ENCODE measurements at places on chromosomes 7 and 10.

- peak; percentile 67 for DNase-seq
Measured at GRCh38 chr10:119680650-119681081, 29.5 kb downstream of the BAG3 start.

DNA sequence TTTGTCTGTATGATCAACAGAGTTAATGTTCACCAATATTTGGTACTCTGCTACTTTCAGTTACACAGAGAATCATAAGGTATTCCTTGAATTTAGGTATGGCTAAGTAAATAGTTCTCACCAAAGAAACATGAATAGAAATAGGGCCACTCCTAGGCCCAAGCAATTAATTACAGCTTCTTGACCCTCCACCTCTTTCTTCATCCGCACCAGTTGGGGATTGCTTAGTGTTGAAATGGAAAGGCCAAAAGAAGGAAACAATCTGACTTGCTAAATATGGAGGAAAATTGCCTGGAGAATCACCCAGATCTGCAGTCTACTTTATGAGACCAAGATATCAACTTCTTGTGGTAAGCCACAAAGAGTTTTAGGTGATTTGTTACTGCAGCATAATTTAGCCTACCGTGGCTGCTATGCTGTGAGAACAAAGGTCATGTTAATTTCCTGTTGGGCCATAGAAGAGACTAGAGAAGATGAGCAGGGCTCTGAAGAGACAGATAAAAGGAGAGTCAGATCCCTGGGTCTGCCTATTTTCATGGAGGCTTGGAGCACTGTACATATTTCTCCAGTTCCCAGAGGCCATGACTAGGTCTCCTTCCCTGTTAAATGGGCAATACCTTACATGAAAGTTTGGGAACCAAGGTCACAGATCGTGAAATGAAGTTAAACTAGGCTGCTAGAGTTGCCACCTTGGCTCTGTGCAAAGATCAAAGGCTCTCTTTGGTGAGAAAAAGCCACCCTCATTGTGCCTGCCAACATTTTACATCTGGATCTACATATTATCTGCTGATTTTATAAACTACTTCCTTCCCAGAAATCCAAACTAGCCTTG, 93.3 kb upstream of the GDF10 start:
- DNase-seq: no peak

- DNase-seq: peak; percentile 56
Measured at GRCh38 chr7:140646931-140647647, 6.5 kb upstream of the DENND2A start.

DNA sequence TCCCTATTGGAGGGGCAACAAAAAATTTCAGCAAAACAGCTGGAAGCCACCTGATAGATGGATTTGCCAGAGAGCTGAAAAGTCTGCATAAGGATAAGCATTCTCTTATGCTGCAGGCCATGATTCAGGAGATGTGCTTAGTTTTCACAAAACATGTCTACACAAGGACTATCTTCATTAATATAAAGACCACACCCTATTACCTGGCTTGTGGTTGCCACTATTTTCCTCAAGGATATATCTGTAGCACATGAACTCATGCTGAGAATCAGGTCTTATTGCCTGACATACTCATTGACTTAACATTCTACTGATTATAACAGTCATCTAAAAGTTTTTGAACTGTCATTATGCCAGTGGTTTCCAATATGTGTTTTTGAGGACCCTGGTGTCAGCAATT, 7.1 kb upstream of the COL17A1 start:
- no peak for DNase-seq

DNA sequence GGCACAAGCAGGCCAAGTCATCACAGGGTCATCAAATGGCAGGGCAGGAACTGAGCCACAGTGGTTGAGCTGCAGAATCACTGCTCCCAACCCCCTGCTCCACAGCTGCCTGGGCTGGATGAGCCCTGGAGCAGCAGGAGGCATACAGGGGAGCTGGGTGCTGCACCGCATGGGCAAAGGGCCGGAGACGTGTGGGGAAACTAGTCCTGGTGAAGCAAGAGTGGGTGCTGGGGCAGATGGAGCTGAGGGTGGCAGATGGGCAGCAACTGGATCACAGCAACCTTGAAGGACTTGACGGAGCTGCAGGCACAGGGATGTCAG, 16.0 kb upstream of the VOPP1 start:
- no peak for DNase-seq
